ENCODE measurements at places on chromosomes 7 and 10.

GRCh38 chr7:471866-472639 lies 47.6 kb downstream of the PDGFA start:
- peak; percentile 99 for DNase-seq

DNA sequence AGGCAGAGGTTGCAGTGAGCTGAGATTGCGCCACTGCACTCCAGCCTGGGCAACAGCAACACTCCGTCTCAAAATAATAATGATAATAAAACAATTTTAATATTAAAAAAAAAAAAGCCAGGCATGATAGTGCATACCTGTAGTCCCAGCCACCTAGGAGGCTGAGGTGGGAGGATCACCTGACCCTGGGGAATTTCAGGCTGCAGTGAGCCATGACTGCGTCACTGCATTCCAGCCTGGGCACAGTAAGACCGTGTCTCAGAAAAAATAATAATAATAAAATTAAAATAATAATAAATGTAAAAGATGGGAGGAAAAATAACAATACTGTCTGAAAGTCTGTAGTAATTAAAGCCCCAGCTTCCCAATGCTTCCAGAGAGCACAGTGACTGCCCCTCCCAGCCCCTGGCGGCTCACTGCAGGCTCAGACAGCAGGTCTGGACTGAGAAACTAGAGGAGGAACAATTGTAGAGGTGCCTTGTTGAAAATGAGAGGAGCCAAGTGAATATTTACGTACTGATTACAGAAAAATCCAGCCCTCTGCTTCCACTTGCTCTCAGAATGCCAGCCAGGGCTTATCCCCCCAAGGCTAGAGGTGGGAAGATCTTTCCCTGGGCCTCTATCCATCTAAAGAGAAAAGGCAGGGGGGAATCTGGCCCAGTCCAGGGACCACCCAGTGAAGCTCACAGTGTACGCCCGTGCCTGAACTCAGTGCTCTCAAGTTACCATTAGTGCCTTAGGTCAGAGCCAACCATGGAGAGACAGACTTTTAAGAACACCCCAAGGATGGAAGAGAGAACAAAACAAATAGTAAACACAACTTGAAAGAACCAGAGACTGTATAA lies 112.8 kb downstream of the PARD3 start:
- DNase-seq: no peak

DNA sequence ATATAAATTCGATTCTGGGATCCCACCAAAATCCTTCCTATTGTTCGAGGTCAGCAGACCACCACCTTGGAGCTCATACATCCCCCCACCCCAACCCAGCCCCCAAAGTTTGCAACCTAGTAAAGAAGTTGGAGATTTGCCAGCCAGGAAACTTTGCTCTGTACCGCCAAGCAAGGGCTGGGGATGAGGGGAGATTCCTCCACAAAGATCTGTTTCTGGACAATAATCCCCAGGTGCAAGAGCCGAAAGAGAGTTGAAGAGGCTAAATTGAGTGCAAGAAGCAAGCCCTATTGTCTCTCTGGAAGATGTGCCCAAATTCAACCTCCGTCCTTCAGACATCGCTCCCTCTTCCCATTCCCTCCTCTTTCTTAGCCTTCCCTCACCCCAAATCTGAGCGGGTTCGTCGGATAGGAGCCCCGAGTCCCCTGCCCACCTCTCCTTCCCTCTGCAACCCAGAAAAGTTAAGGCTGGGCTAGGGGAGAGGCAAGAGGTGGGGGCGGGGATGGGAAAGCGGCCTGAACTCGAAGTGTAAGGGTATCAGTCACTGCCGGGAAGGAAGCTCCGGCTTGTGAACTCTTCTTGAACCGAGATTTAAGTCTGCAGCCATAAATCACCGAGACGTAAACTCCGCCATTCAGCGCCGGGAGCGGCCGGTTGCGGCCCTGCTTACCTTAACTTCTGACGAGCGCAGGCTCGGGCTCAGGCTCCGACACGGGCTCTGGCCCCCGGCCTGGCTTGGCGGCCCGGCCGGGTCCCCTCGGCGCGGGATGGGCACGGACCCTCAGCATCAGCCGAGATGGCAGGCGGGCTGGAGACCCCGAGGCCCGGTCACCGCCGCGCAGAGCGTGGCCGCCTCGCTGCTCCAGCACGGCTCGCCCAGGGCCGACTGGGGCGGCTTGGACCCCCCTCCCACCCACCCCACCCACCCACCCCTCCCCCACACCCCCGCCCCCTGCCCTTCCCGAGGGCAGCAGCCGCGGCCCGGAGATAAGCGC lies 10.8 kb upstream of the HOXA2 start:
- peak; percentile 97 for DNase-seq

GRCh38 chr7:45420843-45421495 lies 153.2 kb upstream of the ADCY1 start:
- DNase-seq: peak; percentile 1

GRCh38 chr10:964321-964987 lies 23.8 kb upstream of the GTPBP4 start:
- DNase-seq: no peak

DNA sequence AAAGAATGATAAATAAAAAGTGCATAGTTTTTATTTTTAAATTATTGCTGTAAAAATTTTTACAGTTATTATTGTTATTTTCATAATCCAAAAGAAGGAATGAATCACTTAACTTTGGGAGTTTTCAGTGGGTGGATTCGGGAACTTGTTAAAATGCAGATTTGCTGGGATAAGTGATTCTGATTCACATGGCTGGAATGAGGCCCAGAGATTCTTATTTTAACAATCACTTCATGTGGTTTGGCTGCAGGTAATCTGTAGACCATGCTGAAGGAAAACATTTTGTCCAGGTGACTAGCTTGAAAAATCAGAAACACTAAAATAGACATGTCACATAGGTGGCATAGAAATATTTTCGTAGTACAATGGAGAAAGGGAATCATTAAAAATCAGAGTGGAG lies 13.9 kb downstream of the CROT start:
- DNase-seq: peak; percentile 71

DNA sequence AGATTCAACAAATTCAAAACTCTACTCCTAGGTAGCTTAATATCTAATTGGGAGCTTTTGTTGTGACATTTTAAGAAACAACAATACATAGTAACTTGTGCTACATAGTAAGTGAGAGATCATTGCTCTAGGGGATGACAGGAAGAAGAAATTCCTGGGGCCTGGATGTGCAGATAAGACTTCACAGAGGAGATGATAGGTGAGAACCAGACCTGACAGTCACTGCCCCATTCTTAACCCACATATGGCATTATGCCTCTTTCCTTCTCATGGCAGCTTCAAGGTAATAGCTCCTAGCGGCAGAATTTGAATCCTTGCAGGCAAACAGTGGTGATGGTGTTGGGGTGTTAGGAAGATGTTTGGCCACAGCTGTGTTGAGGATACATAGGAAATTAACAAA lies 233.6 kb downstream of the VTI1A start:
- no peak for DNase-seq

- peak; percentile 93 for DNase-seq
Measured at GRCh38 chr10:24435374-24435773, 226.4 kb downstream of the KIAA1217 start.

DNA sequence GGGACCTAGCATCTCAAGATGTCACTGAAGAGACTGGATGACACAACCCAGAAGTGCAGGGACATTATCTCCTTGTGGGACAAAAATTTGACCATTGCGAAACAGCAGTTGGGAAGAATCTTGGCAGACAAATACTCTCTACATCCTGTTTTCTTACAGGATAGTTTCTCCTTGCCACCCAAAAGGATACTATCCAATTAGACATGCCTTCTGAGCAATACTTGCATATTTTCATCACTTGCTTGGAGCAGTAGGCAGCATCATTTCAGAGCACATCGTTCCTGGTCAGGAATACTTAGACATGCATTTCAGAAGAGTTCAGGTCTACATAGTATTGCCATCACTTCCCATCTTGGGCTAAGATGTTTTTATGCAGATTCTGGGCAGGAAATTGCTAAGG lies 56.8 kb downstream of the FAS start:
- no peak for DNase-seq

GRCh38 chr7:121195874-121196273 lies 132.9 kb upstream of the WNT16 start:
- peak; percentile 7 for DNase-seq

DNA sequence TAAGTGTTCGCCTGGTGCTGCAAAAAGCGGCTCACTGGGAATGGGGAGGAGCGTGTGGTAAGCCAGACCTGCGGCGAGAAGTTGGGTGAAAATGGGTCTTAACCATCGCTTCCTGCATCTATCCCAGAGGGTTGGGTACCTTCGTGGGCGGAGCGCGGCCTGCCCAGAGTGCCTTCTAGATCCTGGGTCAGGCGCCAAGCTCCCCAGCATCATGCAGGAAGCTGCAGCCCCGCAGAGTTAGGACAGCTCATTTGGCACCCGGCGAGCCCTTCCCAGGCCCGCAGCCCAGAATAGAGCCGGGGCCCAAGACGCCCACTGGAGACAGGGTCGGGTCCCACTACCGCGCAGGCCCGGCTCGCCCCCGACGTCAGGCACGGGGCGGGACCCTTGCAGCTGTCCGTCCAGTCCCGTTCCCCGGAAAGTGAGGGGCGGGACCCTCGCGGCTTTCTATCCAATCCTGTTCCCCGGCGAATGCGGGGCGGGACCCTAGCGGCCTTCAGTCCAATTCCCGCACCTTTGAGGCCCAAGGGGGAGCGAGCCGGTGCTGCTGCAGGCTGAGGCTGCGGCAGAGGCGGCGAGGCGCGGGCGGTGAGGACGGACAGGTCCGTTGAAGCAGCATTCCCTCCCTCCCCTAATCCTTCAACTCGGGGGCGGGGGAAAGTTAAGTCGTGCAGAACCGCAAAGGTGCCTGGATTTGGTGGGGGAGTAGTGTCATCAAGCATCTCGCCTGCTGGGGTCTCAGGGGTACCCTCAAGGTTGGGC lies at the start of gene CROT:
TSS of gene CROT (plus strand) at position 499 of the 762 bp plus-strand sequence. CDS start 3,405 bp downstream, outside the sequence.
- DNase-seq: peak; percentile 90

DNA sequence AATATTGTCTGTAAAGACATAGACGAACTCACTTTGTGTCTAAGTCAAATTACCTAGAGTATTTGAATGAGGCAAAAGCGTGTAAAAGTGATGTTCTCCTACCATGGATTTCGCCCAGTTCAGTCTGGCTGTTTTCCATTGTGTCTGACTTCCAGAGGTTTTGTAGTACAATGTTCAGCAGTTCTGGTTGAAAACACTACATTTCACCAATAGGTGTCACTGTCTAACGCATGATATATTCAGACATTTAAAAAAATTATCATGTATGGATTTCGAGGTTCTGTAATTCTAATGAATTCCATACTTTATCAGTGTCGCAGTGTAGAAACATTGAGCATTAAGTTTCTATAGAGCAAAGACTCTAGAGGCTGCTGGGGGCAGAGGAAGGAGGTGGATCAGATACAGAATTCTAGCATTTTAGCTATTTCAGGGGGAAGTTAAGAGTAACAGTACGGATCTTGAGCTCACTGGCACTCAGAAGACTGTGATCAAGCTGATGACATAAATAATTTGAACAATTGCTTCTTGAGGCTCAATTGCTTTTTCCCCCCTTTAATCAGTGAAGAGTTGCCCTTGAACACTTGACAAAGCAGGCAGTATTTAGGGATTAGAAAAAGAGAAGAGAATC lies 196.9 kb upstream of the RHOBTB1 start:
- peak; percentile 72 for DNase-seq

DNA sequence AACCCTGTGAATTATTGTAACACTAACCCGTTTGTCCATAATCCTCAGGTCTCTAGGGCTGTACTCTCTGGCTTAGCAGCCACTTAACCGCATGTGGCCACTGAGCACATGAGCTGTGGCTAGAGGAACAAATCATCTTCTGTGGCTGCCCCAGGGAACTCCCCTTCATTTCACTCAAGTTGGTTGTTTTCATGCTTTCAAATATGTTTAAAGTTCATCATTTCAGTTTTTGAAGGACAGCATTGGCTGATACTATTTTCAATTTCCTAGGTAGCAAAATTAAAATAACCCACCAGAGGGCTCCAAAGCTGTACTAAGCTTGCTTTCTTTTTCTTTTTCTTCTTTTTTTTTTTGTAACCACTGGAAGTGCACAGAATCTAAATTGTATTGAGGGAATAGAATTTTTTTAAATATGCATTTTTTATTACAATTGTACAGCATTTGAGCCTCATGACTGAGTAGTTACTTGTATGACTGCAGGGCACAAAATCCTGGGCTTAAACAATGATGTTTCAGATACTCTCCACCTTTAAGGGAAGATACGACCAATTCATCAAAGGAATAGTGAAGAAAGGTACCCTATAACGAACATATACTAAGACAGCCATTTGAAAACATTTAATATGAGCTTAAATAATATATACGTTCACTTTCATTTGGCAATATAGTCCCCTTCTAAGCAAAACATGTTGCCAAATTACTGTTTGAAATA lies 38.6 kb downstream of the MRC1 start:
- DNase-seq: peak; percentile 32

DNA sequence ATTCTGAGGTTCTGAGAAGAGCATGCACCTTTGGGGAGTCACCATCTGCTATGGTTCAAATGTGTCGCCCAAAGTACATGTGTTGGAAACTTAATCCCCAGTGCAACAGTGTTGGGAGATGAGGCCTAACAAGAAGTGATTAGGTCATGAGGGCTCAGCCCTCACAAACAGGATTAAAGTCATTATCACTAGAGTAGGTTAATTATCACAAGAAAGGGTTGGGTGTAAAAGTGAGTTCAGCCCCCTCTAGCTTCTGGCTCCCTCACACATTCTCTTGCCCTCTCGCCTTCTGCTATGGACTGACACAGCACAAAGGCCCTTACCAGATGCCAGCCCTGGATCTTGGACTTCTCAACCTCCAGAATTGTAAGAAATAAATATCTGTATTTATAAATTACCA lies 100.3 kb upstream of the C10orf90 start:
- DNase-seq: no peak

GRCh38 chr7:159158888-159159405 lies 14.3 kb upstream of the VIPR2 start:
- no peak for DNase-seq

DNA sequence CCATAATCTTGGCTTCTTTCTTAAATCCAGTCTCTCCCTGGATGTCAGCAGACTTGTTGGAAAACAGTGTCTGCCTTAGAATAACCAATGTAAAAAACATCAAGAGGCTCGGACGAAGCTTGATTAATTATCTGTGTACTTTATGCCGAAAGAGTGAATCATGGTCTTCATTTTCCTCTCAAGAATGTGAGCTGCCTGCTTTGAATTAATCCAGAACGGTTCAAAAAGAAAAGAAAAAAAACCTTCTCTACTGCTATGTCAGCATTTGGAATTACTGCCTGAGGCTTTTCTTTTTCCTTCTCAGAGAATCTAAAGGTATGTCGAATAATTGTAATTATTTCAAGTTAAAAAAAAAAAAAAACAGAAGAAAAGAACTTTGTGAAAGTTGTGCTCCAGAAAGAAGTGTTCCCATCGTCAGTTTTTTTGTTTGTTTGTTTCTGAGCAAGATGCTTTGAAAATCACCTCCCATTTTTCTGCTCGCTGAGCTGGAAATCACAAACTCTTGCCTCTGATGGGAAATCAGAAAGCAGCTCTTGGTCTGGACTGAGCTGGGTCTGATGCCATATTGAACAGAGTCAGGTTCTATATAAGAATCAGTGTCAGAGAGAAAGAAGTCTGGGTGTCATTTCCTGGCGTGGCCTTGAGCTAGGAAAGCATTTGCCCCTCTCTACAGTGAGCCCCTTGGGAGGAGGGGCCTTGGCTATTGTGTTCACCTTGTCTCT lies 20.2 kb downstream of the PLPP4 start:
- peak; percentile 97 for DNase-seq

Measured in amniotic epithelial cell (primary cell).